ENCODE measurements at places on chromosomes 7 and 10. TPM values are rescaled to one million over a fixed set of nuclear protein-coding genes. Genes with fewer than 3 reads are reported as not detected.

Gene MEST
- 214 TPM for total RNA-seq

Gene VWC2
- total RNA-seq, result not detected

Gene IQCE
- 13.8 TPM for total RNA-seq

Gene POP7
- 39.1 TPM for total RNA-seq

Gene UNCX
- total RNA-seq, result not detected

Gene TAS2R41
- total RNA-seq, result not detected

Gene VPS50
- 19.8 TPM for total RNA-seq

GRCh38 chr7:55326081-55326835 lies 38.9 kb upstream of the LANCL2 start:
- no peak for DNase-seq
- H3K36me3 ChIP-seq, result no peaks in the 10 kb centered on the region
- H3K27me3 ChIP-seq, result no peaks in the 10 kb centered on the region
- no peak overlapping the region for H3K27ac ChIP-seq

- no peaks in the 10 kb centered on the region for H3K36me3 ChIP-seq
- H3K4me1 ChIP-seq, result peaks cover 5% of the 10 kb centered on the region
- no peak overlapping the region for H3K27ac ChIP-seq
Measured at GRCh38 chr10:86363833-86364490, 2.6 kb downstream of the GRID1 start.

DNA sequence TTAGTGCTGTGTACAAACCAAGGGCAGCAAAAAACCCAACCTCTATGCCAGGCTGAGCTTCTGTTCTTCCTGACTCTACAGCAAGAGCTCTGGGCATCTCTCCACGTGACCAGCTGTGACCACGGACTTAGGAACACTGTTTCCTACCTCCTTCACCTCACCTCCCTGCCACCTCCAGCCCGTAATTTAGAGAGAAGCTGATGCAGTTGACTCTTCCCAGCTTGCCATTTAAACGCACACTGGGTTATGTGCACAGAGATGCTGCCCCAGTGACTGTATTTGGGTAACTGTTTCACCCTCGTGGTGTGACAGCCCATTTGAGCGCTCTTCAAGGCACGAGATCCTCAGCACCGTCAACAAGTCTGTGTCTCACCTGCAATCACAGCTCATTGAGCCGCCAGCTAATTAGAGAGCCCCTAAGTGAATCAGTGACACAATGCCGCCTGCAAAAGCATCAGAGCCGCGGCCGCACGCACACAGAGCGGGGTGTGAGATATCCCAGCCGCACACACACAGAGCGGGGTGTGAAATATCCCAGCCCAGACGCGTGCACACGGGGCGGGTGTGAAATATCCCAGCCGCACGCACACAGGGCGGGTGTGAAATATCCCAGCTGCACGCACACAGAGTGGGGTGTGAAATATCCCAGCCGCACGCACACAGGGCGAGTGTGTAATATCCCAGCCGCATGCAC lies 319.7 kb downstream of the PTPRN2 start:
- no peak overlapping the region for H3K27ac ChIP-seq
- H3K36me3 ChIP-seq, result no peaks in the 10 kb centered on the region
- no peak overlapping the region for H3K4me3 ChIP-seq
- no peaks in the 10 kb centered on the region for H3K4me1 ChIP-seq
- H3K27me3 ChIP-seq, result no peaks in the 10 kb centered on the region

- H3K27ac ChIP-seq, result no peak overlapping the region
- no peak for DNase-seq
- peaks cover 38% of the 10 kb centered on the region for H3K27me3 ChIP-seq
- no peaks in the 10 kb centered on the region for H3K36me3 ChIP-seq
Measured at GRCh38 chr10:43855667-43856210, 207.1 kb upstream of the ZNF32 start.

DNA sequence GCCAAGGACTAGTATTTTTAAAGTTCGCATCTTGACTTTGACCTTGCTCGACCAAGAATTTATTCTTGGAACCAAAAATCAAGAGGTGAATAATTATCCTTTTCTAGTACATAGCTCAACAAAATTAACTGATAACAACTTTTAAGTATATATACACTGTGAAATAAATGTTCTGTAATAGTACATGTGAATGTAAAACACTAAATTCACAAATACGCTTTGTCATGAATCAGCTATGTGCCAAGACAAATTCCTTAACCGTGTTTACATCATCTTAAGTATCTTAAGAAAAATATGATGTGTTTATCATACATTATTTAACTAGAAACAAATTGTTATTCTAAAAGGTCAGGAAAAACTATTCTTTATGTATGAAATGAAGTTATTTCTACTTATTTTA lies 83.3 kb downstream of the CUL2 start:
- peaks cover 5% of the 10 kb centered on the region for H3K4me1 ChIP-seq
- no peaks in the 10 kb centered on the region for H3K27me3 ChIP-seq
- peaks cover 10% of the 10 kb centered on the region for H3K36me3 ChIP-seq

DNA sequence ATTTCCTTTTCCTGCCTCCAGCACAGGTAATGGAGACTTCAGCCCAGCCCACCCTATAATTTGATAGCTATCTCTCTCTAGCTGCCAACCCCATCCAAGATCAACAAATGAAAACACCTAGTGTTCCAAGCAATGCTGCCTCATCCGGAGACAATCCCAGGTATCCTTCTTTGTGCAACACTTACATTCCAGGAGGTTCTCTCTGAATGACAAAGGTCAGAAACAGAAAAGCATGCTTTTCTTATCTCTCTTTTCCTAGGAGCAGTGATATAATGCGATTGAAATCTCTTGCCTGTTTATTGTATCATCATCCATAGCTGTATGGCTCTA lies 699.3 kb downstream of the INHBA start:
- H3K27me3 ChIP-seq, result no peaks in the 10 kb centered on the region
- no peak overlapping the region for H3K4me3 ChIP-seq
- no peak overlapping the region for H3K27ac ChIP-seq
- no peaks in the 10 kb centered on the region for H3K36me3 ChIP-seq

DNA sequence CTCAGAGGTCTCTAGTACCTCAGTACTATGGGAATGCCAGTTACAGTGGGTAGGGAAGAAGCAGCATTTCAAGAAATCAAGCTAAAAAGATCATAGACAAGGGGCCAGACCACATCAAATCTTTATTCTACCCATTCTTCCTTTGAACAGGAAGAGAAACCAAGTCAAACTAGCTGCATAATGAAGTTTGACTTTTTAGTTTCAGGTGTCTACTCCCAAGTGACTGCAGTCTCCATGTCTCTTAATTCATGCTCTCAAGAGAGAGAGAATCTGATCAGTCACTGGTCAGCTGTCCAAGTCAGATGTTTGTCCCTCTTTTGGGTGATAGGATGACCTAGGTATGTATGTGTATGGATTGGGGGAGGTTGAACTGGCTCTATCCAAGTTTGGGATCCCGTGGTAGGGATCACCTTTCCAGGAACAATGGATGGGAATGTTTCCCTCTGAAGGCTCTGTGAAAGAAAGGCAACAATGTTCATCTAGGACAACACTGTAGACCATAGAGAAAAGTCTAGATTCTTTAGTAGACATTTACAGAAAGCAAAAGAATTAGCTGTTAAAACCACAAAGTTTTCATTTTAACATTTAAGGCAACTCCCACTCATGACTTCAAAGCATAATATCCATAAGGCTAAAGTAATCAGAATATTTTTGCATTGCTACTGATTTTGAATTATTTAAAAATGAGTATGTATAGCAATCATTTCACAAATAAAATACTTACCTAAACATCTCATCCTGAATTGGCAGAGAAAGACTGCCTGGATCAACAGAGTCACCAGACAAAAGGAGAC lies 30.1 kb upstream of the PRTFDC1 start:
- H3K4me3 ChIP-seq, result no peak overlapping the region
- H3K27me3 ChIP-seq, result no peaks in the 10 kb centered on the region
- H3K4me1 ChIP-seq, result no peaks in the 10 kb centered on the region
- H3K27ac ChIP-seq, result no peak overlapping the region
- no peaks in the 10 kb centered on the region for H3K36me3 ChIP-seq
- no peak for DNase-seq

All from astrocyte (in vitro differentiated cells and primary cell).